HepG2 (cell line): ENCODE measurements at places on chromosomes 1 and 21.

- no peak for DNase-seq
These were observed 41.8 kb downstream of the CDCP2 start for GRCh38 chr1:54110996-54111395.

- DNase-seq: no peak
These were observed 116.5 kb downstream of the KCNK1 start for GRCh38 chr1:233730380-233730779.

DNA sequence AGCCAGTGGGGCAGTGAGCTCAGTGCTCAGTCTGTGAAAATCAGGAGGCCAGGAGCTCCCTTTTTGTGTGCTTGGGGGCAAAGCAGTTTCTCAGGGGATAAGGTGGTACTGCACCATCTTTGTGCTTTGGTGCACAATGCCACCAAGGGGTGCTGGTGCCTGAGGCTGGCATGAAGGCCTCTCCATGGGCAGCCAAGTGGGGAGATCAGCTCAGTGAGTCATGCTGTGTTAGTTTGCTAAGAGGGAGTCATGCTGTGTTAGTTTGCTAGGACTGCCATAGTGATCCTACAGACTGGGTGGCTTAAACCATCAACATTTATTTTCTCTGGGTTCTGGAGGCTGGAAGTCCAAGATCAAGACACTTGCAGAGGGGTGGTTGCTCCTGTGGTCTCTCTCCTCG, 428.1 kb downstream of the PRDM2 start:
- DNase-seq: no peak

DNA sequence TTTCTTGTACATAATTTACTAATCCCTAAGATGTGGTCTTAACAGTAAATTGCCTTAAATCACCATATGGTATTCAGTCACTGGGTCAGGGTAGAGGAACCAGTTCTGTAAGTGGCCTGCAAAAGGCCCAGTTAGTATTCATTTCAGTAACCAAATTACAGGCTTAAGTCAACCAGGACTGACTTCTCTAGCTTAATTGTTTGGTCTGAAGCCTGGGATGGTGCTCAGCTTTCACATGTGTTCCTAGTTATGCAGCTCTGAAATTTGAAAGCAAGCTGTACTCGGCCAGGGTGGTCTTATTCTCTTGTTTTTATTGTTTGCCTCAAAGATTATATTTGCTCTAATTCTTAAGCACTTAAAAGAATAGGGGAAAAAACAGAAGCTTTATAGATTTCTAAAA, 144.6 kb downstream of the MAGI3 start:
- no peak for DNase-seq

GRCh38 chr21:39124681-39125251, 58.5 kb downstream of the PSMG1 start:
- no peak for DNase-seq

GRCh38 chr1:155646307-155646706, 36.3 kb downstream of the MSTO1 start:
- DNase-seq: no peak

- DNase-seq: no peak
These were observed 42.9 kb upstream of the RCAN3 start for GRCh38 chr1:24459551-24460266.

GRCh38 chr21:40835184-40835694, 11.7 kb downstream of the DSCAM start:
- no peak for DNase-seq

DNA sequence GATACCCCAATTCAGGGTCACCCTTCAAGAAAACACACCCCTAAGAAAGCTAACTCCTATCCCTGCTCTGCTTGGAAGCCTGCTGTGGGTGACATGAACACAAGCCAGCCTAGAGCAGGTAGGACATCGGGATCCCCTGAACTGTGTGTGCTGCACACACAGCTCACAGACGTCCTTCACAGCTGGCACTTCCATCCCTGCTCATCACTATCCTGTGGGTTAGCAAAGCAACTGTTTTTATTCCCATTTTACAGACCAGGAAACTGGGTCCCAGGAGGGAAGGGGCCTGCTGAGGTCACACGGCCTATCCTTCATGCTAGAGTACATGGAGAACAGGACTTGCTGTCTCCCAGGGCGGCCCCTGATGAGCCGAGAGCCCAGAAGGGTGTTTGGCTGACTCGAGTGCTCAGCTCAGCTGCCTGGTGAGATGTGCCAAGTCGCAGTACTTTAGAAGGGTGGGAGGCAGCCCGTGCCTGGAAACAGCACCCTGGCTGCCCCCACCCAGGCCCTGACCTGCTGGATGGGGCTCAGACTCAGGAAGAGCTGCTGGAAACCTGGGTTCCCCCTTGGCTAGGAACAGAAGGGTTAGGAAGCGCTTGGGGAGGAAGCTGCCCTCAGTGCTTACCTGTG, 28.3 kb upstream of the BTG2 start:
- DNase-seq: no peak

GRCh38 chr1:168064216-168064615, 72.5 kb downstream of the GPR161 start:
- no peak for DNase-seq

DNA sequence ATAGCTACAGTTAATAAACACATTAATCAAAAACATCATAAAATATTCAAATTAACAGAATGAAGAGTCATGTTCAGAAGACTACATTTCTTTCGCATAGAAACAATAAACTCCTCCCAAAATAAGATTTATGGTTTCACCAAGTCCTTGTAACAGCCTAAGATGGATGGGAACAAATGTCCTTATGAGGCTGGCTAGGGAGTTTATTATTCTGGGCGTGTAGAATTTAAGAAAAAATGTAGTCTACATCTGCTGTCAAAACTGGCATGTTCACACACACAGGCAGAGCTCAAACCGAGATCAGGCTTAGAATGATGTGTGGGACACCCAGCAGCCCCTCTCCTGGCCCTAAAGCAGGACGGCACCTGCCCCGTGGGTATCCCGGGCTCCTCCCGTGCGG, 101.1 kb downstream of the NPHP4 start:
- DNase-seq: no peak

- DNase-seq: no peak
These were observed 416.0 kb downstream of the SIPA1L2 start for GRCh38 chr1:232213928-232214327.

GRCh38 chr1:78676347-78676982, 26.8 kb downstream of the IFI44 start:
- DNase-seq: peak; percentile 39

- no peak for DNase-seq
These were observed 51.7 kb downstream of the IL23R start for GRCh38 chr1:67217938-67218337.

DNA sequence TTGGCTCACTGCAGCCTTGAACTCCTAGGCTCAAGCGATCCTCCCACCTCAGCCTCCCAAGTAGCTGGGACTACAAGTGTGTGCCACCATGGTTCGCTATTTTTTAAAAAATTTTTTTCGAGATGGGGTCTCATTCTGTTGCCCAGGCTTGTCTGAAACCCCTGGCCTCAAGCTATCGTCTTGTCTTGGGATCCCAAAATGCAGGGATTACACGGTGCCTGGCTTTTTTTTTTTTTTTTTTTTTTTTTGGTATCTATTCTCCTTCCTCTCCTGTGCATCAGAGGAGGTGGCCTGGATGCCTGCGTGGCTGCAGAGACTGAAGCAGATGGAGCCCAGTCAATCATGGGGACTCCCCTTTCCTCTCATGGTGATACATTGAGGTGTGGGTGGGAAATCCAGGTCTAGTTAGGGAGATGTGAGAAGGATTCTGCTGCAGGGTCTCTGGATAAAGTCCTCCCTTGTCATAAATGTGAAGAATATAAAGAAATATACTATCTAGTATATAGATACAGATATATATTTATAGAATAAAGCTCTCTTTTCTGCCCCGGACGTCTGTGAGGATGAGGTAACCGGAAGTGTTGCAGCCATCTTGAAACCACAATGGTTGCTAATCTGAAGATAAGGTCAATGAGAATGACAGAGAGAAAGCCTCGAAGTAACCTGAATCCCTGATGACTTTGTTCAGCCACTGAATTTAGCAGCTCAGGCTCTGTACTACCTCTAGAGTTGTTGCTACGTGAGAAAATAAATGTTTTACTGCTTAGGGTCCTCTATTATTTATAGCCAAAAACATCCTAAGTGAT, 19.5 kb upstream of the RGSL1 start:
- no peak for DNase-seq

- no peak for DNase-seq
These were observed 868 bp downstream of the ZBTB40 start for GRCh38 chr1:22452481-22452957.

DNA sequence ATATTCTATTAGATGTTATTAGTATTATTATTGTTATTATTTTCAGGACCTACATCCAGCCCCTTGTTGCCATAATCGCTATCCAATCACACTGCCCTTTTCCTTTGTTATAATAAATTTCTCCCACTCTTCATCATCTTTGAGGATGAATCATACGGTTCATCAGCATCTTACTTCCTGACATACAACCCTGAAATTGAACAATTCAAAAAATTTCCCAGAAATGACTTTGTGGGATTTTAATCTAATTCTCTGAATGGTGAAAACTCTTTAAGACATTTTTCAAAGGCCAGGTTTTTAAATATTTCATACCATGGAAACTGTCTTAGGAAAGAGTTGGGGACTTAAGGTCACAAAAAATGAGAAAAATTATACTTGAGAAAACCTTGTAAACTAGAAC, 353.5 kb downstream of the ST6GALNAC3 start:
- DNase-seq: no peak

DNA sequence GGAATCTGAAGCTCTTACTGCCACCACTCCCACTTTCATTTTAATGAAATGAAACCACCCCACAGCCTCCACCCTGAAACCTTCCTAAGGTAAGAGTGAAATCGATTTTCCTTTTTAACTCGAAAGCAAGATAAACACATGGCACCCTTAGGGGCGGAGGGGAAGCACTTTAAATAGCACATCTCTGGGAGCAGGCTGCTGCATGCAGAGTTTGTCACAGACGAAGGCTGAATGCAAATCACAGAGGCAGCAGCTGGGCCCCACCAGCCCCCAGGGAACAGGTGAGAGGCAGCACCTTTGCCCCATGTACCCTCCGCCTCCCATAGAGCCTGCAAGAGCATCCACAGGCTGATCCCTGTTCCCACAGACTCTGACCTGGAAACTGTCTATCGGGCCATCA, 60.0 kb upstream of the GRIK3 start:
- no peak for DNase-seq

DNA sequence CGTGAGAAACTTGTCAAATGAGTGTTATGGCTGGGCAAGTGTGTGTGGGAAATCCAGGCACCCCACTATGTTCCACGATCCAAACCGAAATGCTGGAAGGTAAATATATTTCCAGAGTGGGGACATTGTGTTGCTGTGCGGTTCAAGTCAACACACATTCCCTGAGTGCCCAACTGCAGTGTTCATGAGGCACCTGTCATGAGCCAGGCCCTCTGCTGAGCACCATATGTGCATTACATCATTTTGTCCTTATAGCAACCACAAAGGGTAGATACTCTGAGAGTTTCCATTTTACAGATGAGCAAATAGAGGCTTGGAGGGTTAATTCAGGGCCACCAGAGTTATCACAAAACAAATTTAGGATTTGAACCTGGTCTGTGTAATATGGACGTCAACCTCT, 59.9 kb upstream of the SOD1 start:
- no peak for DNase-seq

- no peak for DNase-seq
These were observed 31.7 kb downstream of the TRIM11 start for GRCh38 chr1:228374711-228375577.

GRCh38 chr1:221992427-221992826, 250.5 kb upstream of the DUSP10 start:
- DNase-seq: no peak

- no peak for DNase-seq
These were observed 175.6 kb upstream of the HP1BP3 start for GRCh38 chr1:20962576-20963258.

DNA sequence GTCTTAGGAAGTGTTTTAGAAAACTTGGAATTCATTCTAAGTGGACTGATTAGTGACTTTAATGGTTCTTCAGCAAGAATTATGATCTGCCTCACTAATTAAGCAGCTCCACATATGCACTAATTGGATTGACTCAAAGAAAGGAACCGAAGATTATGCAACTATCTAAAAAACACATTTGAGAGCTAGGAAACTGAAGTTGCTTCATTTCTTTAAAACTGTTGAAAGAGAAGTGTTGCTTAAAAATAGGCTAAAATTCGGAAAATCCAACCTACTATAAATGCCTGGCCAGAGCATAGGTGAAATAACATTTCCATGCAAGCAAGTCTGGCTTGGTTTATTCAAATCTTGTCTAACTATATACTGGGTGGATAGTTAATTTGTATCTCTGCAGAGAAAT, 502.9 kb upstream of the ZRANB2 start:
- DNase-seq: no peak

DNA sequence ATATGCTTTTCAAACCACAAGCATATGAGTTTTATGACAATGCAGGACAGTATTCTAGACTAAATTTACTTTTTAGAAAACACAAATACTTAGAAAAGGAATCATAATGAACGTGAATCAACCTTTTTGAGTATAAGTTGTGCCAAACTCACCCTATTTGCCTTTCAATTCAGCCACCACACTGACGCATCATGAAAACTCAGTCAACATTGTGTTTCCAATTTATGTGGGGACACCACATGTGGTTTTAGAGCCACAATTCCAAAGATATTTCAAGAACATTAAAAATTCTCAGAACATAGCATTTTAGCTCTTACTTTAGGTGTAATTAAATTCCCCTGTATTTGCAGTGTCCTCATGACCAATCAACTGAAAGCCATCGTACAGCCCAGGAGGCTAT, 118.8 kb downstream of the PTBP2 start:
- no peak for DNase-seq

GRCh38 chr1:206050655-206051235, 2.2 kb upstream of the RHEX start:
- DNase-seq: no peak

- DNase-seq: no peak
These were observed 31.1 kb upstream of the PDE9A start for GRCh38 chr21:42622284-42622683.

DNA sequence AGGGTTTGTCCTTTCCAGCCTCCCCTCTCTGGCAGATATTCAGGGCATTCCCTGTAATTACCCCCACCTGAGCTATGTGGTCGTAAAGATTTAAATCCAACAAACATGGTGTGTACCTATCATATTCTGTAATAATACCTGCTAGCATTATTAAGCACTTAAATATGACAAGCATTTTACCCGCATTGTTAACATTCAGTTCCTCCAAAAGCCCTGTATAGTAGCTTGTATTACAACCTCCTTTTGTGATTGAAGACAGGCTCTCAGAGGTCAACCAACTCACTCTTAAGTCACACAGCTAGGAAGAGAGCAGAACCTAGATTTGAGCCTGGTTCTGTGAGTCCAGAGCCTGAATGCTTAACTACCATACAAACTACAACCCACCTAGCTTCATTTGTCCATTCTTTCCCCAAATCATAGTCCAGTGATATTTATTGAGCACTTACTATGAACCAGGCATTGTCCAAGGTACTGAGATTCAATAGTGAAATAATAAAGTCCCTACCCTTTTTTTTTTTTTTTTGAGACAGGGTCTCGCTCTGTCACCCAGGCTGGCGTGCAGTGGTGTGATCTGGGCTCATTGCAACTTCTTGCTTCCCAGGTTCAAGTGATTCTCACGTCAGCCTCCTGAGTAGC, 13.8 kb upstream of the KDM4A start:
- no peak for DNase-seq
